ENCODE measurements at places on chromosomes 5 and 9. TPM values are rescaled to one million over a fixed set of nuclear protein-coding genes. Genes with fewer than 3 reads are reported as not detected.

- DNase-seq = no peak
These were observed 250.6 kb upstream of the MAP3K1 start for GRCh38 chr5:56564541-56565282.

GRCh38 chr5:90932052-90932699 is 373.6 kb downstream of the ADGRV1 start:
- DNase-seq = peak; percentile 51

Gene NRARP
- total RNA-seq = 22.8 TPM

- peak; percentile 4 for DNase-seq
These were observed 297.1 kb upstream of the IRX4 start for GRCh38 chr5:2179861-2180260.

DNA sequence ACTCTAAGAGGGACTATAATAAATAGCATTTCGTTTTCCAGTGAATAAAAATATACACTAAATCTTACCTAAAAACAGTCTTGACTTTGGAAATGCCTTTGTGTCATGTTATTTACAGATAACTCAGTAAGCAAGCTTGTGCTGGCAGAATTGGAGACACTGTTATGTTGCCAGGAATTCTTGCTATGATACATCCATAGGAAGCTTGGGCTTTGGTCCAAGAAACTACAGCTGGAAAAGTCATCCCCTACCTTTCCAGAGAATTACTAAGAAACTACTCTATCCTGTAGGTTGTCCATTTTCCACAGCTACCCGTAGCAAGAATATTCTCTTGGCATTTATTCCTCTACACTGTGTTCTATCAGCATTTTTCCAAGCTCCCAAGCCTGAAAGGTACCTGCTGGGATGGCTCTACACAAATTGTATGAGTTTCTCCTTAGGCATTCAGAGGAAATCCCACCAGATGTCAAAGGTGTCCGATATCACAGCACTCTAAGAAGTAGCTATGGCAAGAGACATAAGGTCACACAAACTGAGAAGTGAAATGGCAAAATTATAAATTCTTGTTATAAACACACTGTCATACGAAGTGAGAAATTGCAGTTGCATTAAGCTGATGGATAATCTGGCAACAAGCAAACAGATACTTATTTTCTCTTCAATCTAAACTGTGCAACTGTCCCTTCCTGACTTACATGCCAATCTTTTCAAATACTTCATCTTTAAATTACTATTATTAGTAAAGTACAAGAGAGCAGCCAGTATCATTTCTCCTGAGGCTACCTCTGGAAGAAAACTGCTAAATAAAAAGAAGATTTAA is 68.5 kb downstream of the MCTP1 start:
- no peak for DNase-seq

- DNase-seq = no peak
These were observed 14.6 kb upstream of the AQP7 start for GRCh38 chr9:33416996-33417395.

Gene RNF180
- total RNA-seq = 2.5 TPM

Measured in H9 (cell line).